ENCODE measurements at places on chromosomes 1 and 21.

GRCh38 chr1:176884911-176885310 lies 279.6 kb downstream of the ASTN1 start:
- DNase-seq, result no peak

DNA sequence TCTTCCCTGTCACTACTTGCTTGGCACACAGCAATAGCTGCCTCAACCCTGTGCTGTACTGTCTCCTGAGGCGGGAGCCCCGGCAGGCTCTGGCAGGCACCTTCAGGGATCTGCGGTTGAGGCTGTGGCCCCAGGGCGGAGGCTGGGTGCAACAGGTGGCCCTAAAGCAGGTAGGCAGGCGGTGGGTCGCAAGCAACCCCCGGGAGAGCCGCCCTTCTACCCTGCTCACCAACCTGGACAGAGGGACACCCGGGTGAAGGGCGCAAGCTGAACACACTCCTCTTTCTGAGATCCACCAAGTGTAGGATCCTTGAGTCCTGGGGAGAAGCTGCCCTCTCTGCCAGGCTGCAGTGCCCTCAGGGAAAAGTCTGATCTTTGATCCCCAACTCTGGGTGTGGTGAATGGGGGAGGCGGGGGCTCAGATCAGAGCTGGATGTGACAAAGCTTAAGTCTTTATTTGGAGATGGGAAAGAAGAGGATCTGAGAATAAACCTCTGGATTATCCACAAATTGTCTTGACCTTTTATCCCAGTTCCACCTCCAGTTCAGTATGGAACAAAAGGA lies 1.2 kb downstream of the RXFP4 start:
- DNase-seq, result no peak

DNA sequence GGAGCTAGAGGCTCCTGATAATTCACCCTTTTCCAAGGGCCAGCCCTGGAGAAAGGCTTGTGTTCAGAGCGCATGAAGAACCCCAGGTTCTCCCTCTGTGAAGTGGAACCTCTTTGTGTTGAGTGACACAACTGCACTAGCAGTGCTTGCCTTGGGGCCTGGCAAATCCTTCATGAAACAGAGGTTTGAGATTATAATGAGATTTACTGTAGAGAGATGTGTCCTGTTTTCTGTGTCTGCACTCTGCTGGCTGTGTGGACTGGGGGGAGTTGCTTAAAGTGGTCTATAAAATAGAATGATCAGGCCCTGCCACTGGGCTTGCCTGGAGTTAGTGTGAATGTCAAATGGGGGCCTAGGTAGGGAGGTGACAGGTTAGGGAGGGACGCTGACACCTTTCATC lies 11.5 kb upstream of the TNFRSF1B start:
- DNase-seq, result no peak

DNA sequence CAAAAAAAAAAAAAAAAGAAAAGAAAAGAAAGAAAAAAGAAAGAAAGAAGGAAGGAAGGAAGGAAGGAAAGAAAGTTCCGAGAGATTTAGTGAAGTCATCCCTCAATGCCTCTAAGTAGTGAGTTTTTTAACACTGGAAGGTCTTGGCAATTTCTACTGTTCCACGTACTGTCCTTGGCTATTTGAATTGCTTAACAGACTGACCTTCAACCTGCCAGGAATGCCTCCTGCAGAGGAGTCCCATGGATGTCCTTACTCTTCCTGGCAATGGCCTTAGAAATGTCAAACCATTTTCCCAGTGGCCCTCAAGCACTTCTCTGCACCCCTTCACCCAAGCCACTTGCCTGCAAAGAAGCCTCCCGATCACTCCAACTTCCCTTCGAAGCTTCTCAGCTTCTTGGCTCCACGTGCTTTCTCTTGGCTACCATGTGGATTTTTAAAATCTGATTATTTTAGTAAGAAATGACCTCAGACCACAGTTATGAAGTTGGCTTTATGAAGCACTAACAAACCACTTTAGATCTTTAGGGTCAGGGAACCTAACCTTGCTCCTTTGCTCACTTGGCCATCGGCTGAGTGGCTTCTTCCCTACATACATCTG lies 43.7 kb upstream of the ABCG1 start:
- no peak for DNase-seq

GRCh38 chr1:223143537-223144248 lies 645 bp upstream of the TLR5 start:
- no peak for DNase-seq

GRCh38 chr1:22971161-22971560 lies 1.5 kb downstream of the LACTBL1 start:
- no peak for DNase-seq

- DNase-seq, result peak; percentile 44
Measured at GRCh38 chr1:66271216-66271903, 262.6 kb upstream of the SGIP1 start.

DNA sequence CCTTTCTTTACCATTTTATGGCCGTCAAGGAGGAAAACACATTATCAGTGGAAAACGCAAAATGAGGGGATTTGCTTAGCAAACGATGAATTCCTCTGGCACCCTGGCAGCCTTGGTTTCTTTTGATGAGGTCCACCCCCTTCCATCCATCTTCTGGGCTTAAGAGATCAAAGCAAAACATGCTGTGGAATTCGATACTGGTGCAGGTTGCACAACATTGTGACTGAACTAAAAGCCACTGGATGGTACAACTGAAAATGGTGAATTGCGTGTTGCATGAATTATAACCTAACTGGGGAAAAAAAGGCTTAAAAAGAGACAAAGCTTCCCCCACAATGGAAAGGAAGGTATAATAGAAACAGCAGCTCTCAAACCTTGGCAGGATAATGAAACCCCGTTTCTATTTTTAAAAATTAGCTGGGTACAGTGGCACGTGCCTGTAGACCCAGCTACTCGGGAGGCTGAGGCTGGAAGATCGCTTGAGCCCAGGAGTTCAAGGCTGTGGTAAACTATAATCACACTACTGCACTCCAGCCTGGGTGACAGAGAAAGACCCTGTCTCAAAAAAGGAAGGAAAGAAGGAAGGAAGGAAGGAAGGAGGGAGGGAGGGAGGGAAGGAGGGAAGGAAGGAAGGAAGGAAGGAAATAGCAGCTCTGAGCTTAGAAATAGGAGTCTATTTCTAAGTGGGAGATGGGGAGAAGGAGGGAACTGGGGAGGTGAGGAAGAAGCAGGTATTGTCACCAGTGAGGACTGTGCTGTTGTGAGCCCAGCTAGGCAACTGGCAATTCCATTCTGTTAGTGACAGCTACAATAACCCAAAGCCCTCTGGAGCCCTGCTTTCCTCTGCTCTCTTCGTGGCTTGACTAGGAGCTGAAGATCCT lies 29.0 kb upstream of the LGALS8 start:
- DNase-seq, result no peak

DNA sequence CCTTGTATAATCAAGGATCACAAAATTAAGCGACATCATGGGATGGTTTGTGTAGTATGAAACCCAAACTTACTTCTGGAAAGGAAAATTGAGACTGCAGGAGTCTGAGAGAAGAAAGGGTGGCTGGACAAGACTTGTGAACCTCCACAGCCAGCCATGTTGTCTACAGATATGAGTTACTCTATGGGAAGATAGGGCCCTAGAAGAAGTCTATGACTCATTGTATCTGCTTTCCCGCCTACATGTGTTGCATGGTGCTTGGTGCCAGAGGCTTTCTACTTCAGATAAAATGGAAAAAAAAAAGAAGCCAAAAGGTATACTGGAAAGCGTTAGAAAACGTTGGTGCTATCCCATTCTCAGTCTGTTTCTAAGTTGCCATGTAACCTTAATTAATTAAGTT lies 18.7 kb upstream of the OR6N2 start:
- no peak for DNase-seq

DNA sequence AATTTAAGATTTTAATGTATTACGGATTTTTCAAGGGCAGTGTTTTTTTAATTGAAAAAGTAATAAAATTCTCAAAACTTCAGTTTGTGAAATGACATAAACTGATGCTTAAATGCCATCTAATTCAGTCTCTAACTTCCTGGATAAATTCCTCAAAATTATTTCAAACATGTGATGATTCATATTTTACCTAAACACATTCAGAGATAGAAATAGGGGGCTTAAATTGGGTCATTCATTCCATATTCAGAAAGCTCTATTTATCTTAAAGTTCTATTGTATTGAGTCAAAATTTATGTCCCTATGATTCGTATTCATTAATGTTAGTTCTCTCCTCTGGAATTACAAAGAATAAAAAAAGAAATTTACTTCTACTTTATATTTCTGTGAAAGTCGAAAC lies 713.6 kb upstream of the CHRM3 start:
- DNase-seq, result no peak

- peak; percentile 72 for DNase-seq
Measured at GRCh38 chr1:68111519-68112436, 61.4 kb upstream of the DIRAS3 start.

DNA sequence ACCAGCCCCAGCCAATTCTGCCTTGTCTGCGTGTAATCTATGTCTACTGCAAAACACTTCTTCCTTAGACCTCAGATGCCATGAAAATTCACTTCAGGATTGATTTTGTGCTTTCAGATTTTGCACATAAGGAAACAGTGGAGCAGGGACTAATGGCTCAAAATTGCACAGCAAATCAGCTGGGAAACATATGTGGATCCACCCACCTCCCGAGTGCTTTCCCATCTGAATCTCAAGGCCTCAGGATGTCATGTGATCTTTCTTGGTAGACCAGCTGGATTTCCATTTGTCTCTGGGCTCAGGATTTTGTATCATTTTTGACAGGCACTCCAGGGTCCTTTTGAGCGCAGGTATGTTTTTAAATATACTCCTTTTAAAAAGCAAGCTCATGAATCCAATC lies 158.6 kb downstream of the MIS18A start:
- DNase-seq, result no peak

DNA sequence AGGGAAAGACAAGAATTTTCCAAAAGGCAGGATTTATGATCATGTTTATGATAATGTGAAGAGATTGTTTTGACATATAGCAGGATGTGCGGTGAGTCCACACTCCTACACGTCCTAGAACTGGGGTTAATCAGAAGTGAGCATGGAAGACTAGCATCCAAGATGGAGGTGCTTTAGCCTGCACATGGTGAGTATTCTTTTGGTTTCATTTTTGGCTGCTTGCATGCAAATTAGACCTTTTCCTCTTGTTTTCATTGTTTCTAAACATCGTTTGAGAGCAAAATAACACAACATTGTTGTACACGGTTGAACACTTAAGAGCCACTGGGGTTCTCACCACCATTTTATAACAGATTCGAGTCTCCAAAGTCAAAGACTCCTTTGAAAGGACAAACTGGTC lies 14.9 kb upstream of the GUK1 start:
- no peak for DNase-seq

DNA sequence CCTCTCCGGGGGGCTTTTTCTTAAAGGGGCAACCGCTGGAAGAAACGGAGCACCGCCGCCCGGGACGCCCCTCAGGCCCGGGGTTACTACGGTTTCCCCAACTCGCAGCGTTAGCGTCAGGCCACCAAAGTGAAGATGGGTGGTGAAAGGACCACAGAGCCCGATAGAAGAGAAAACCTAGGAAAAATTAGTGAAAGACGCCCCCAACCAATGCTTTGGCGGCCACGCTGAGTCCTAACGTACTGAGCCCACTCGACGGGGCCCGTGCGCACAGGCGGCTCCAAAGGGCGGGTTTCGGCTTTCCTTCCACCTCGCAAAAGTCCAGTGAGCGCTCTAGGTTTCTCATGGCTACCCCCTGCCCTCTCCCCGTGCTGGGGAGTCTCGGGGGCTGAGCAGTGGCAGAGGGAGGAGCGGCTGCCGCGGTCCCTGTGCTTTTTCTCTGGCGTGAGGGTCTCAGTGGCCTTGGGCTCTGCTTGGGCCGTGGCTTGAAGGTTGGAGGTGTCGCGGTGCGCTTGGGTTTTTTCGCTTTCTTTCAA lies 12.2 kb upstream of the SPEN start:
- DNase-seq, result no peak

All from midbrain (tissue), 1 donor.